ENCODE measurements at places on chromosomes 6 and 20.

DNA sequence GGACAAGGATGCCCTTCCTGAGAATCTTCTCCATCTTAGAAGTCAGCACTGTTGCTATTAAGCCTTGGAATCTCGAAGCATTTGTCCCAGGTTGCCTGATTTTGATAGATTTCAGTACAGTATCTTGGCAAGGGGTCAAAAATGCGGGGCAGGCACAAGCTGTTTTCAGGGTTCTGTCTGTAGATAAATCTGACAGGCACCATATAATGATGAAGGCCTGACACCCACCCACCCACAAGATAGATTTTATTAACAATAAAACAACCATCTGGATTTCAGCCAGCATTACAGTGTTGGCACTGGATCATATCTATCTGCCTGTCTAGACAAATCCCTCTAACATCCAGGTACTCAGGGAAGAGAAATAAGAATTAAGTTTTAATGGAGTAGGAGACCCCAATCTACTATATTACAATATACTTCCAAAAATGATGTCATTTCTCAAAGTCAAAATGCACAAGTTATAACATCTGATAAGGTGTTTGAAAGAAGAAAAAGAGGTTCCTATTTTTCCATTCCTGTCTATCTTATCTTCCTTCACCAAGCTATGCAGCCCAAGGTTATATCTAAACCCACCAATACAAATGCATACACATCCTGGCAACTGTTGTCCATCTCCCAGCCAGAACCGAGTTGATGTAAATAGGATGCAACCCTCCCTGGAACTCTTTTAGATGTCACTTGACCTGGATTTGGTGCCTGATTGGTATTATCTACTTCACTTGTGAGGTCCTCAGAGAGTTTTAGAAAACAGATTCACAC lies 10.7 kb downstream of the NEDD9 start:
- DNase-seq: no peak

DNA sequence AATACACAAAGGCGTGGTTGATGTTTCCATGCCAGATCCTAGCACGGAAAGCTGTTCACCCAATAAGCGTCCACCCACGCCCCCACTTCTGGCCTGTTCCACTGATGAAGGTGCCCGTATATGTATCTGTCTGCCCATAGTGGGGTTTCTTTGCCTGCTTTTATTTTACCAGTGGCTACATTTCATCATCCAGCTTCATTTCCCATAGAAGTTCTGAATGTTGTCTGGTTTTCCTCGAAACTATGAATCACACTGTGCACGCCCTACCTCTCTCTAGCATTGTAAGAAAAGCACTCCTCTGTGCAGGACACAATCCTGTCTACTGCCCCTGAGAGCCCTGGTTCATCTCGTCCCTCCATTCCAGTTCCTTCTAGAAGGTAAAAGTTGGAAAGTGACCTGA lies 8.8 kb upstream of the CD93 start:
- no peak for DNase-seq

DNA sequence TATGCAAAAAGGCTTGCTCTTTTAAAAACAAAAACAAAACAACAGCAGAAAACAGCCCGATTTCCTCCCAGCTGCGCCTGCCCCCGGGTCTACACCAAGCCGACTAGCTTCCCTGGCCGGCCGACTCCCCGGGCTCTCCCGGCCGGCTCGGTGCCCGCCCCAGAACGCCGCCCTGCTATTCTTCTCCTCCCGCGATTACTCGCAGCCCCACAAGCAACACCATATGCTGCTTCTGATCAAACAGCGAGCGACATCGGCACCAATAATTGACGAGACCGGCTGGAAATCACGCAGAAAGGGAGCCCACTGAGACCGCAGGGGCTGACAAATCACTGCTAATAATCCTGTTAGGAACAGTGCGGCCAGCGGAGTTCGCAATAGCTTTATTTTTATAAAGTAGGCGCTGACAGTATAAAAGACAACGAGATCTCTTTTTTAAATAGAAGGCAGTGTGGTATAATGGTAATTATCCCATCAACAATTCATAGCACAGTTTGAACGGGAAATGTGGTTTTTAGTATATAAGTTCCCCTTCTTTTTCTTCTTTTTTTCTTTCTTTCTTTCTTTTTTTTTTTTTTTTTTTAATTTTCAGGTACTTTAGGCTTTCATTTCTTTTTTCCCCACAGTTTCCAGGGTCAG lies 3.3 kb downstream of the SIM1 start:
- no peak for DNase-seq

- no peak for DNase-seq
Measured at GRCh38 chr6:131736003-131736596, 25.3 kb upstream of the CTAGE9 start.

DNA sequence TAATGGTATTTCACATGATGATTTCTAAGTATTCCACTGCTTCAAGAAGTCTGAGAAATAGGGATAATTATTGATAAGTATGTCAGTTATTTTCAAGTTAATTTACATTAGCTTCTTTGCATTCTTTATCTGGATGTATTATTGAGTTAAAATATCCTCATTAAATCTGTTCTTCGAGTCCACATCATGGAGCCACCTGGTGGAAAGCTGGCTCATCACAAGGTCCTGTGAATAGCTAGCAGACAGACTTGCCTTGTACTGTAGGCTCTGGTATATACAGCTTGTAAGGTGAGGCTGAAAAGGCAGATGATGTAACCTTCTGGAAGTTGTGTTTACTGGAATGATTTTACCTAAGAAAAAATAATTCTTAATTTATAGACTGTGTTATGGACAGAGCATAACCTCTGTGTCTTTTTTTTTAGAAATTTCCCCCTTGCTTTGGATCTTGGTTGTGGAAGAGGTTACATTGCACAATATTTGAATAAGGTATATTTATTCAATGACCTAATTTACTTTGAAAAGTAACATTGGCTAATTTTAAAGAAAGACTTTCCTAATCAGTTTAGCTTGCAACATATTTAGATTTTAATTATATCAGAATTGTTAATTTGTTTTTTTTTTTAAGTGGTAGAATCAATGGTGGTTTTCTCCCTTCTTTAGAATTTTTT lies 3.5 kb downstream of the NDUFAF5 start:
- DNase-seq: no peak

GRCh38 chr6:80335121-80335531 lies 228.7 kb downstream of the BCKDHB start:
- no peak for DNase-seq

DNA sequence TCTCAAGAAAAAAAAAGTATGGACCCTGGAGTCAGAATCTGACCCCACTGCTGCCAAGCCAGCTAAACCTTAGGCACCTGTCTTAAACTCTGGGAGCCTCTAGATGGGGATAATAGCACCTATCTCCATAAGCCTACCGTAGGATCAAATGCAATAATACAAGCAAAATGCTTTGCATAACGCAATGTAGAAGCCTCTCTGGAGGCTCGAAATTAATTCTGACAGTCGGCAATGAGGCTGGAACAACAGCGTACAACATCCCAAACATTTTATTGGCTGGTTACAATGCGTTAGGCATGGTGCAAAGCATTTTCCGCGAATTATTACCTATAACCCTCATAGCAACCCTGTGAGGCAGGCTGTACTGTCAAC lies 521 bp downstream of the CDK5RAP1 start:
- DNase-seq: no peak

GRCh38 chr6:106149472-106150069 lies 63.4 kb downstream of the PRDM1 start:
- no peak for DNase-seq

DNA sequence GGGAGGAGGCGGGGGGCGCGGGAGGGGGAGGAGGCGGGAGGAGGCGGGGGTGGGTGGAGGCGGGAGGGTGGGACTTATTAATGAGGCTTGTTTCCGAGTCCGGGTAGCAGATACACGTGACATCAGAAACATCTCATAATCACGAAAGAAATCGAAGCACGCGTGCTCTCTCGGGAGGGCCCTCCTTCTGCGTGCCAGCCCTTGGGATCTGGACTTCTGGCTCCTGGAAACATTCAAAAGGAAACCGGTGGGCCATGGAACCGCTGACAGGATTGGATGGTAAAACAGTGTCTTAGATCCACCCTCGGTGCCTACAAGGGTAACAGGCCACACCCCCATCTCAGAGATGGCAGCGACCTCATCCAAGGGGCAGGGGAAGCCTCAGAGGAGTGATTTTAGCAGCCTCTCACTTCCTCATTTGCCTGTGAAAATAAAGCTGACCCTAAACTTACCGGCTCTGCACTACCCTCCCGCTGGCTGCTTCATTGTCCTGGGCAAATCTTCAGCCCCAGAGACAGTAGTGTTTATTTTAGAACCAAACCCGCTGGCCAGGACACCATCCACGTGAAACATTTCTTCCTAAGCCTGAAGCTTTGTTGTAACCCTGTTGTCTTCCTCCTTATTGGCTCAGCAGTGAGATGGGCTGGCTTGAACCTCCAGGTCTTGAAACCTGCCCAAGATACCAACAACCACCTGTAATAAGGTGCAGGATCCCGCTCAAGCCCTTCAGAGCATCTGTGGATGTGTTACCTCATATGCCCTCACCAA lies 97.5 kb downstream of the PSMG4 start:
- peak; percentile 65 for DNase-seq

DNA sequence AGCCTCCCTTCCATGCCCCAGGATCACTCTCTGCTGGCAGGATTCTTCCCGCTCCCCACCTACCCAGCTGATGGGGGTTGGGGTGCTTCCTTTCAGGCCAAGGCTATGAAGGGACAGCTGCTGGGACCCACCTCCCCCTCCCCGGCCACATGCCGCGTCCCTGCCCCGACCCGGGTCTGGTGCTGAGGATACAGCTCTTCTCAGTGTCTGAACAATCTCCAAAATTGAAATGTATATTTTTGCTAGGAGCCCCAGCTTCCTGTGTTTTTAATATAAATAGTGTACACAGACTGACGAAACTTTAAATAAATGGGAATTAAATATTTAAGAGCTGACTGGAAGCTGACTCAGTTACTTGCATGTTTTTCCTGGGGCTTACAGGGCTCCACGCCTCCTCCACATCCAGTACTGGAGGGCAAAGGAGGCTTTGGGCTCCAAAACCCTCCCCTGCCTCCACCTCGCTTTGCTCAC lies 24.3 kb upstream of the FANCE start:
- DNase-seq: no peak

- peak; percentile 80 for DNase-seq
Measured at GRCh38 chr6:32968867-32969684, 682 bp downstream of the BRD2 start.

DNA sequence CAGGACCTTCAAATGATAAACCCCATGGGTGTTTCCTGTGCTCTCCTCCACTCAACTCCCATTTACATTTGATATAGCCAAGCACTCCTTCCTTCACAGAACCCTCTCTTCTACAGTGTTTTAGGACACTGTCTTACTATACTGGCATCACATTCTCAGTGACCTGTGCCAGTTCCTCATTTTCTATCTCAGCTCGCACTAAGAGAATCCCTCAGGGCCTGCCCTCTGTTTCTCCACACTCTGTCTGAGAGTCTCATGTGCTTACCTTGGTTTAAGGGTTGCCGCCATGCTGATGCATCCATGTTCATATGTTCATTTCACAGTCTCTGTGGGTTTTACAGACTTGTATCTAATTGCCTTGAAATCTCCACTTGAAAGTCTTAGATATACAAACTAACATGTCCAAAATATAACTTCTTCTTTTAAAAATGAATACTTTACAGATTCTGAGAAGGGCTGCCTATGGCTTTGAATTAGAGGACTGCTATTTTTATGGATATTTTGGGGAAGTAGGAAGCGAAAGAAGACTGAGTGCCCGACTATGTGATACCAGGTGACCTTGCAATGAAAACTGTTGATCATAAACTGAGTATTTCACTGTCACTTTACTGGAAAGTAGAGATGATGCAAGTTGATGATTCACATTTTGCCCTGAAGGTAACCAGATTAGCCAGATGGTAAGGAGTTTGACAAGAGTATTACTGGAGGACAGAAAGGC lies 153.1 kb upstream of the SIM1 start:
- DNase-seq: no peak

DNA sequence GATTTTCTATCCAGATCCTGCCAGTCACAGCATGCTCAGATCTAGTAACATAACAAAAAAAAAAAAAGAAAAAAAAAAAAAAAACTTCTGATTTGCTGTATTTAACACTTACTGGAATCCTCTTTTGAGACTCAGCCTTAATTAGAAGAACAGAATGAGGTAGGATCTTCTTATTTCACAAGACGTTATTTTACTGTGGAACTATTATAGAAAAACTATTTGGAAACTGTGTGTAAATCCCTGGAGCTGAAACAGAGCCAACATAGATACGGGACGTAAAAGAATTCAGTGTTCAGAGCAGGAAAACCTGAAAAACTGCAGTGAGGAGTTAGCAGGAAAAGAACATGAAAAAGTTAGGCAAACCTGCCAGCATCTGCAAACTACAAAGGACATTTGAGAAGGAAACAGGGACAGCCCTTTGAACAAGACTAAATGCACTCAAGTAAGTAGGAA lies 3.4 kb upstream of the ZNF217 start:
- DNase-seq: no peak

GRCh38 chr6:45758787-45759471 lies 256.7 kb downstream of the CLIC5 start:
- DNase-seq: no peak

GRCh38 chr6:104940238-104940892 lies 16.5 kb upstream of the LIN28B start:
- no peak for DNase-seq

DNA sequence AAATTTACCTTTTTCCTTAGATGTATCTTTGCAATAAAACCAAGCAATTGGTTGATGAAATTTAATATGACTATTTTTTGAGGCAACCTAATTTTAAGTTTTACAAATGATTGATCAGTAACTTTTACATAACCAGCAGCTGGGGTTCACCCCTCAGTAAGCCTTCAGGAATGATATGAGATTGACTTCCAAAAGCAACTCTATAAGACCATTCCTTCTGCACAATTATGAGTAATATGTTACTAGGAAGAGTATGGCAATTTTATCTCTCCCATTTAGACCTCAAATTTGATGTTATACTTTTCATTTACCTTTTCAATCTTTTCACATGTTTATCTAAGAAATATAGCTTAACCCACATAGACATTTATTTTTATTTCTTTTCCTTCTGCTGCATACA lies 1546.3 kb downstream of the HACE1 start:
- DNase-seq: no peak

DNA sequence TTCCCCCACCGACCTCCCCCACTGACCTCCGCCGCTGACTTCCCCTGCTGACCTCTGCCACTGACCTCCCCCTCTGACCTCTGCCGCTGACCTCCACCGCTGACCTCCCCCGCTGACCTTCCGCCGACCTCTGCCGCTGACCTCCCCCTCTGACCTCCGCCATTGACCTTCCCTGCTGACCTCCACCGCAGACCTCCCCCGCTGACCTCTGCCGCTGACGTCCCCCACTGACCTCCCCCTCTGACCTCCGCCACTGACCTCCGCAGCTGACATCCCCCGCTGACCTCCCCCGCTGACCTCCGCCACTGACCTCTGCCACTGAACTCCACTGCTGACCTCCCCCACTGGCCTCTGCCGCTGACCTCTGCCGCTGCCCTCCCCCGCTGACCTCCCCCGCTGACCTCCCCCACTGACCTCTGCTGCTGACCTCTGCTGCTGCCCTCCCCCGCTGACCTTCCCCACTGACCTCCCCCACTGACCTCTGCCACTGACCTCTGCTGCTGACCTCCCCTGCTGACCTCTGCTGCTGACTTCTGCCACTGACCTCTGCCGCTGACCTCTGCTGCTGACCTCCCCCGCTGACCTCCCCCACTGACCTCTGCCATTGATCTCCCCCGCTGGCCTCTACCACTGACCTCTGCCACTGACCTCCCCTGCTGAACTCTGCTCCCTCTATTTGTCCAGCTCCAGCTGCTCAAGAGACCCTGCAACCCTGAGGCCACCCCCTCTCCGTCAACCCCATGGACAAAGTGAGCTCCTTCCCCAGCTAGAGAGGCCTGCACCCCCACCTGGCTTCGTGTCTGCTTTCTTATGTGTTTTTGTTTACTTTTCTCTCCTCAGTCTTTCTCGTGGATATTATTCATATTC lies 91.4 kb upstream of the AFDN start:
- no peak for DNase-seq
